CD4-positive, alpha-beta T cell treated with Interleukin-17A for 4 hours (primary cell): ENCODE measurements at places on chromosomes 3 and 15.
A peak's percentile ranks its signal among the peaks of the same experiment; 100 is the strongest.

GRCh38 chr15:77502379-77503095 is 81.8 kb downstream of the HMG20A start:
- no peak for DNase-seq

- no peak for DNase-seq
Observed at GRCh38 chr3:99809565-99809964, 8.1 kb upstream of the CMSS1 start.

GRCh38 chr15:58484791-58485600 is 53.2 kb downstream of the LIPC start:
- peak; percentile 54 for DNase-seq

DNA sequence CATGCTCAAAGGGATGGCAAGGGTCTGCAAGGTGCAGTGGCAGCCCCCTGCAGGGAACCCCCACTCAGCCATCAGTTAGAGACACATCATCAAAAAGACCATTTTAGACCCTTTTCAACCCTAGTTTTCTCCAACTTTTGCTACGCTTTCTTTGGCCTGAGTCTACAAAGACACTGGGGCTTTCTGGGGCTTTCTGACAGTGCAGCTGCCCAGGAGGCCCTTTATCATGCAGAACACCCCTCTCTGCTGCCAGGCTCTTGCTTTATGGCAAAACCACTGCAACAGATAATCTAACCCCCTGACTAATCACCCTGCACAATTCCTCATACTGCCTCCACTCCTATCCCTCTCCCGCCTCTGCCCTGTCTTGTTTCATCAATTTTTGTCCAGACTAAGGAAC is 2.4 kb downstream of the NMNAT3 start:
- no peak for DNase-seq

DNA sequence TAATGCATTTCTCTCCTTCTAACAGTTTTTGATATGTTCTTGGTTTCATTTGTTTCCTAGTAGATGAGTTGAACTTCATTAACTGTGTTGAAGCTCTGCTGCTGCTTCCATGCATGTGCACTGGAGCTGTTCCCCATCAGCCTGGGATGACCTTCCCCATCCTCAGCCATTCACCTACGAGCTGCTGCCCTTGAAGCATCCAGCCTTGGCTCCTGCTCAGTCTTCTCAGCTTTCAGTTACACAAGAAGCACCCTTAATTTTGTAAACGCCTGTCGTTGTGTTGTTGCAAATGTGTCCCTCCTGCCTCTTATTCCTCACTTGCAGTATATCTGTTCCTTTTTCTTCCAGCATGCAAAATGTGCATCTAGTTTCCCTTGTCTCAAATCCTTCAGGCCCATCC is 8.5 kb upstream of the ZXDC start:
- no peak for DNase-seq

DNA sequence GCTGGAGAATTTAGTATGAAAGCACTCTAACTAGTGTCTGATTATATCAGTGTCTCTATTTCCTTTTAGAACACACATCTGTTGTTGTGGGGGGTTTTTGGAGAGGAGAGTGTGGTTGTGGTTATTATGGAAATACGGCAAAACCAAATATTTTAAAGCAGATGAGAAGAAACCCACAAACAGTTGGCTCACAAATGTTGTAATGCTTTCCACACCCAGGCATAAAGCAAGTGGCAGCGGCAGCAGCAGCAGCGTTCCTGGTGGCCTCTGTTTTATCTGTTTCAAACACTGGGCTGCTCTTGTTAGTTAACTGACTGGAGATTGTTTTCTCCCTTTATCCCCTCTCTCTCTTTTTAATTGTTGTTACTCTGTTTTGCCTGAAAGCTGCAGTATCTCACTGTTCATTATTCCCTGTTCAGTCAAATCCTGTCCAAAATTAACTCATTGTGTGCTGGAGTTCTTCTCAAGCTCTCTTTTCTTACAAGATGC is 1045.5 kb upstream of the NR2F2 start:
- DNase-seq = no peak

- DNase-seq = no peak
Observed at GRCh38 chr3:115982108-115982507, 358.8 kb downstream of the GAP43 start.

DNA sequence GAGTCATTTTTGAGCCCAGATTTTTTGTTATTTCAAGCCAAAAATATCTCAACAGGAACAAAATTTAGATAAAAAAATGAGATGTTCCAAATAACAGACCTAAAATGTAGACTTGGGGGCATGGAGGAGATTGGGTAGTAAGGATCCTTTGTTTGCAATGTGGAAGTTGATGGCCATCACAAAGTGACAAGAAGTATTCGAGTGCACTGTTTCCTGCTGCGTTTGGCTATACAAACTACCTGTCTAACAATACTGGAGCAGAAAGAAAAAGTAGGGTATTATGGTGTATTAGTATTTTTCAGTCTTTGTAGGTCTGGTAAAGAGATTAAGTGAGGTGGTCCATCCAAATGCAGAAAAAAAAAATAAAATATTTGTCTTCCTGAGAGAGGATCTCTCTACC is 284.2 kb downstream of the C3orf38 start:
- no peak for DNase-seq

- DNase-seq = no peak
Observed at GRCh38 chr3:67090474-67090873, 92.4 kb downstream of the KBTBD8 start.

DNA sequence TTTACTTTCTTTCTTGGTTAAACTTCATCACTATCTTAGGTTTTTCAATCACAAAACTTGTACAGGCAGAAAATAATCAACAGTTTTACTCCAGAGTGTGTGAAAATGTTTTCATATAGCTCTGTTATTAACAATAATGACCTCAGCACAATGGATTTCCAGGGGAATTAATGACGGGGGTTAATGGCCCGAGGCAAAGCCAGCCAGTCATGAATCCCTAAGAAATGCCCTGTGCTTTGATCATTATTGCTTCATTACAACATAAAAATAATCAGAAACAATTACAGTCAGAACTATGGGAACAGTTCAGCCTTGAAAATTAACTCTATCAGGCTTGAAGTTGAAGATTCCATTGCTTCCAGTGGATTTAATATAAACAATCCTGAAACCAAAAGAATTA is 875.4 kb downstream of the ROBO2 start:
- no peak for DNase-seq

GRCh38 chr3:55770077-55770476 is 283.0 kb upstream of the WNT5A start:
- DNase-seq = no peak

- DNase-seq = no peak
Observed at GRCh38 chr15:84773716-84774115, 25.3 kb downstream of the ZNF592 start.
